Inflammatory macrophage treated with lipopolysaccharide for 4 hours (primary cell): ENCODE measurements at places on chromosomes 5 and 9.

DNA sequence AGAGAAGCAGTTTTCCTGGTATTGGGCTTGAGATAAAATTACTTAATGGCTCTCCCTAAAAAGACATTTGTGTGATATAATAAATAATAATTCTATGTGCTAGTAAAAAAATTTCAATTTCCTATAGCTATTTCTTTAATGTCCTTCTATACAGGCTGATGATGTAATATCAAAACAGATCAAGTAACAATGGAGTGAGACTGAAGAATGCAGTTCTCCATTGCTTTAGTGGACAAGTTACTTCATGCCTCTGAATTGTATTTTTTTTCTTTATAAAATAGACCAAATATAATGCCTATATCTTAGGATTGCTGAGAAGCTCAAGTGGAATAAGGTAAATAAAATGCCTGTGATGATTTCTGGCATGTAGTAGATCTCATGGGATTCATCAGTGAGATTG lies 35.6 kb upstream of the NEURL1B start:
- no peak for DNase-seq

- no peak for DNase-seq
Observed at GRCh38 chr9:98794802-98795201, 1.6 kb downstream of the ANKS6 start.

- peak; percentile 97 for DNase-seq
Observed at GRCh38 chr9:89993678-89994630, 389.1 kb downstream of the GADD45G start.

GRCh38 chr5:160449458-160449857 lies 27.8 kb downstream of the PTTG1 start:
- no peak for DNase-seq

DNA sequence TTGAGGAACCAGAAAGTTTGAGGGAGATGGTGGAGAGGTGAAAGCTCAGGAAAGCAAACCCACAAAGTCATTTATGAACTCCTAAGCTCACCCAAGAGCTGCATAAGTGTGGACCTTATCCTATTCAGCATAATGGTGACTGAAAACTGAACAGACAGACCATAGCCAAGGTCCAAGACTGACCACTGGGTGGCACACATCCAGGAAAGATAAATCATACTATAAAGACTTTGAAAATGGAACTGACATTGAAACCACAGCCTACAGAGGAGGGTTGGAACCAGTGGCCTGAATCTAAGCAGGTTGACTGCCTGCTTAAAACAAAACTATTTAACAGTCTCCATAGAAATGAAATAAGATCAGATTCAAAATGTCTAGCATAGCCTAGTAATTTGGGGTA lies 121.0 kb upstream of the RGS7BP start:
- DNase-seq = no peak

- DNase-seq = no peak
Observed at GRCh38 chr5:143134269-143134668, 269.2 kb downstream of the NR3C1 start.

- DNase-seq = no peak
Observed at GRCh38 chr5:59660737-59661136, 232.8 kb downstream of the PDE4D start.

DNA sequence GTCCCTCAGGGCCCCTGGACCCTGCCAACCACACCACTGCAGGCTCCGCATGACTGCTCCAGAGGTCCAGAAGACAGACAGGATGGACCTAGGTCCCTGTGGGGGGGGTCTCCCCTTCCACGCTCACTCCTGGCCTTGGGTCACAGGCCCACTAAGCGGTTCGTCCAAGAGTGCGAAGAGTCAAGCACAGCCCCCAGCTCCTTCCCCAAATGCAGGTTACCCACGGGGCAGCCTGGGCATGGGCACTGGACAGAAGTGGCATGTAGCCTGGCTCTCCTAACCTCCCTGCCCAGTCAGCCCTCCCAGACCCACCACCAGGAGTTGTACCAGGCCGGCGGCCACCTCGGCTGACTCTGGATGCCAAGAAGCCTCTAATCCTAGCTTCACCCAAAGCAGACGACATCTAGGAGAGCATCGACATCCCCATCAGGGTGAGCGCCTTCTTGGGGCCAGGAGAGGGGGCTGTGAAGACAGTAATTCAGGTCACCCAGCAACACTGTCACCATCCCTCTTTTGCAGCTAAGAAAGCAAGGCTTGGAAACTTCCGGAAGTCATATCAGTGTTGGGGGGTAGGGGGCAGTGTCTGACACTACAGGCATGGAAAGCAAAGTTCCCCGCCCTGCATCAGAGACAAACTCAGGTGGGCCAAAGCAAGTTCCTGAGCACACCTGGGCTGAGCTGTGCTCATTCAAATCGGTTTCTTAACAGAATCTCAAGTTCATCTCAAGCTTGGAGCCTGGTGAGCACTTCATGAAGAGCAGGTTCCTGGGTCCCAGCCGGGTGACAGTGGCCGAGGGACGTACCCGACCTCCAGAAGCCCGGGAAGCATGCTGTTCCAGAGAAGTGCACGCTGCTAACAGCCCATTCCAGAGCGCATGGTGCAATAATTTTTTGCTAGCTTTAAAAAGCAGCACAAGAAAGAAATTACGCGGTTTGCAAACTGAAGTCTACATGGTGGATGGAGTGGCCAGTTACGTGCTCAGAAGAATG lies 68.7 kb downstream of the SEMA4D start:
- no peak for DNase-seq

GRCh38 chr5:62287237-62287636 lies 18.8 kb upstream of the KIF2A start:
- DNase-seq = peak; percentile 45

DNA sequence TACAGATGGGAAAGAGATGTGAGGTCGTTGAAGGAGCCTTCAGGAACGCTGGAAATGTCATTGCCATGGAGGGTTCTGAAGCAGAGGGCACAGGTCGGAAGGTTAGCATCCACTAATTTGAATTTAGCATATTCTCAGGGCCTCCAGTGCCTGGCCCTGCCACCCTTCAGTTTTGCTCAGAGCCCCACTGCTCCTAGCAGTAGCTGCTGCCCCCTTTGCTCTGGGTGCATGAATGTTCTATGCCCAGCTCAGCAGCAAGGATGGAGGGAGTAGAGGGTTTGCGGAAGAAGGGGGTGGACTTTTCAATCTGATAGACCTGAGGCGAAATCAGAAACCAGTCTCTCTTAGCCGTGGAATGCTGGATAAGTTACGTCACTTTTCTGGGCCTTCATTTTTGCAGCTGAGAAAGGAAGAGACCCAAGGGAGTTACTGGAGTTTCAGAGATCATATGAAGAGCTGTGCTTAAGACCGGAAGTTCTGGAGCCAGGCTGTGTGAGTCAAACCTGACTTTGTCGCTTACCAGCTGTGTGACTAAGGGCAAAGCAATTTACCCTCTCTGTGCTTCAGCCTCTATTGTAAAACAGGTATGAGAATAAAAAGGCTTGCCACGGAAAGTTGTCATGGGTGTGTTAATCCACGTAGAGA lies 133.2 kb upstream of the PANK3 start:
- no peak for DNase-seq

- DNase-seq = no peak
Observed at GRCh38 chr5:88398316-88398715, 129.7 kb upstream of the TMEM161B start.

GRCh38 chr5:149953436-149954121 lies 7.0 kb upstream of the SLC26A2 start:
- DNase-seq = no peak

GRCh38 chr5:138876811-138877210 lies 1.7 kb upstream of the LRRTM2 start:
- no peak for DNase-seq

DNA sequence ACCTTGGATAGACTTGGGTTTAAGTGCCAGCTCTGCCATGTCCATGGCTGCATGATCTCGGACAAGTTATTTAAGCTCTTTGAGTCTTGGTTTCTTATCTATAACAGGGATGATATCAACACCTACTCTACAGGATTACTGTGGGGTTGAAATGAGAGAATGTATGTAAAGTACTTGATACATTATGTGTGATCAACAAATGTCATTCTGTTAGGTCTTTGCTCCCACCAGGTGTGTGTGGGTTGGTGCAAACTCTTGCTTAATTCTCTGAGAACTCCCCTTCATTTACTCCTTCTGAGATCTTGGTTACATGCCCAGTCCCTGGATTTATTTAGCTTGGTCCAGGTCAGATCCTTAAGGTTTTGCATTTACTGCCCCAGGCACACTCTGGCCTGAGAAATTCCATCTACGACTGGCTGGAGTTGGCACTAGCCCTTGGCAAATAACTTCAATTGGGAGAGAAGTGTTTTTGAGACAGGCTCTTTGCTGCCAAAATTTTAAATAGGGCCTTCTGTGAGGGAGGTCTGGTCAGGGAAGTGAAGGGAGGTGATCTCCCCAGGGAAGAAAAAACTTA lies 63.5 kb upstream of the KLF9 start:
- DNase-seq = no peak

DNA sequence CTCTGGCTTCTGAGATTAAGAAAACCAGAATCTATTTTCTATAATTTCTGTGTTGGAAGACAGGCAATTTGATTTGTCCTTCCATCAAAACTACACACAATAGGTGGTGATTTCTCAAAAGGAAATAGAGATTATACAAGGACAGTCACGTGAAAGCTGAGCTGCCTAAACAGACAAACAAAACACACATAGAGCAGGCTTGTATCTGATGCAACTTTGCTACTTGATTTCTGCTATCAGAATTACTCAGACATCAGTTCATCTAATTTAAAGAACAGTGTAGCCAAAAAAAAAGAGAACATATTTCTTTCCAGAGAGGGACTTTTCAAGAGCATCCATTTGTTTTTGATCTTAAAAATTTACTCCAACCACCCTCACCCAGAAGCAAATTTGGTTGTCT lies 2128.3 kb upstream of the C9orf72 start:
- DNase-seq = no peak

- no peak for DNase-seq
Observed at GRCh38 chr5:10339058-10339811, 14.3 kb upstream of the MARCHF6 start.

GRCh38 chr9:80127920-80128319 lies 556.2 kb downstream of the TLE4 start:
- DNase-seq = no peak

- DNase-seq = no peak
Observed at GRCh38 chr5:6615034-6615815, 17.6 kb downstream of the NSUN2 start.

DNA sequence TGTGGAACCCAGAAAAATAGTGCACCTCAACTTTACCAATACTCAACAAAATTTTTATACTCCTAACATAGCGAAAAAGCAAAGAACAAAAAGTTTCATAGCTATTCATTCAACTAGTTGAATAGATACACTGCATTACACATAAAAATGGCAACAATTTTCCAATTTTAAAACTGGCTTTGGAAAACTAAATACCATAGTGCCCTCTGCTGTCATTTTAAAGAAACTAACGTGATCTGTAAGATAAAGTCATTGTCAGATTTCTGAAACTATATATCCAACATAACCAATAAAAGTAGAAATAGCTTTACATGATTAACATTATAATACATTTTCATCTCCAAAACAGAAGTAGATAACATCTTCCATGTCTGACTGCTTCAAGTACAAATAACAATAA lies 31.6 kb downstream of the DTWD2 start:
- no peak for DNase-seq

GRCh38 chr9:21831841-21832509 lies 29.5 kb downstream of the MTAP start:
- DNase-seq = peak; percentile 99

- no peak for DNase-seq
Observed at GRCh38 chr9:138069731-138070456, 192.3 kb downstream of the CACNA1B start.

GRCh38 chr5:66595756-66596635 lies at the start of gene MAST4:
TSS of gene MAST4 (plus strand) at chr5:66596393. CDS start at chr5:66596656, 263 bp downstream.
- peak; percentile 81 for DNase-seq
